EH (cell line): ENCODE measurements at places on chromosomes 16 and 17.
A peak's percentile ranks its signal among the peaks of the same experiment; 100 is the strongest.

GRCh38 chr16:175011-175949 lies 1.2 kb upstream of the HBA1 start:
- DNase-seq = no peak

- DNase-seq = no peak
Measured at GRCh38 chr17:13073018-13073417, 55.2 kb upstream of the ELAC2 start.

DNA sequence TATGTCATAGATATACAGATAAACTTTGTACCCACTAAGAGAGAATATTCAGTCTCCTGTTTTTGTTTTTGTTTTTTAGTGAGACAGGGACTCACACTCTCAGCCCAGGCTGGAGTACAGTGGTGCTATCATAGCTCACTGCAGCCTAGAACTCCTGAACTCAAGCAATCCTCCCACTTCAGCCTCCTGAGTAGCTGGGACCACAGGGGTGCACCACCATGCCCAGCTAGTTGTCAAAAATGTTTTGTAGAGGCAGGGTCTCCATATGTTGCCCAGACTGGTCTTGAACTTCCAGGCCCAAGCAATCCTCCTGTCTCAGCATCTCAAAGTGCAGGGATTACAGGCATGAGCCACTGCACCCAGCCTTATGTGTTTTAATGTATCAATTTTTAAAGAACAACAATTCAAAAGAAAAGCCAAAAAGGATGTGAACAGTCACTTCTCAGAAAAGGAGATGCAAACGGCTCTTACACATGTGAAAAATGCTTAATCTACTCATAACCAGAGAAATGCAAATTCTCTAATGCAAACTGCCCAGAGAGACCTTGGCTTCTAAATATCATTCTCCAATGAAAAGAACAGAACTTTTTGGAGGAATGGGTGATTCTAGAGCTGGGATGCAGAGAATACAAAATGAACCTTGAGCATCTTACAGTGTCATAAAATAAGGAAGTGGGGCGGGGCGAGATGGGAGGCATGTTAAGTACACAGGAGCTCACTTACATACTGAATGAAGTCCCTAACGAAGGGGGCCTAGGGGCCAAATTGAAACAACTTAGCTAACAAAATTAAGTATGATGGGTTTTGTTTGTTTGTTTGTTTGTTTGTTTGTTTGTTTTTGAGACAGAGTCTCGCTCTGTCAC lies 7.3 kb upstream of the CMTM3 start:
- DNase-seq = no peak

- DNase-seq = no peak
Measured at GRCh38 chr16:82658796-82659195, 32.0 kb downstream of the CDH13 start.

DNA sequence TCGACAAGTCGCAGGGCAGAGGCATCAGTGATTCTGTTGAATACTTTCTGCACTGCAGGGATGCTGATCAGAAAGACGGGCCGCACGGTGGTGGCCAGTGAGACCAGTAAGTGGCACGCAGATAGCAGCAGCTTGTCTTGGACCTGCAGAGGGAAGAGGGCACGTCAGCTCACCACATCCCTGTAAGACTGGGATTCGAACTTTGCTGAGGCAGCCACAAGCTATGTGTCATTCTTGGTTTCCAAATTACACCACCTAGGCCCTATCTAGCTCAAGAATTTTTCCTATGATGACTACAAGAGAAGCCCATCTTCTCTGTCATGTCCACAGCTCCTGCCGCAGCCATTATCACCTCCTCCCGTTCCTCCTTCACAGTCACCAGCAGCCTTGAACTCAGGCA lies 49.4 kb upstream of the GSG1L start:
- no peak for DNase-seq

- no peak for DNase-seq
Measured at GRCh38 chr17:7651665-7652387, 1.1 kb downstream of the ATP1B2 start.

DNA sequence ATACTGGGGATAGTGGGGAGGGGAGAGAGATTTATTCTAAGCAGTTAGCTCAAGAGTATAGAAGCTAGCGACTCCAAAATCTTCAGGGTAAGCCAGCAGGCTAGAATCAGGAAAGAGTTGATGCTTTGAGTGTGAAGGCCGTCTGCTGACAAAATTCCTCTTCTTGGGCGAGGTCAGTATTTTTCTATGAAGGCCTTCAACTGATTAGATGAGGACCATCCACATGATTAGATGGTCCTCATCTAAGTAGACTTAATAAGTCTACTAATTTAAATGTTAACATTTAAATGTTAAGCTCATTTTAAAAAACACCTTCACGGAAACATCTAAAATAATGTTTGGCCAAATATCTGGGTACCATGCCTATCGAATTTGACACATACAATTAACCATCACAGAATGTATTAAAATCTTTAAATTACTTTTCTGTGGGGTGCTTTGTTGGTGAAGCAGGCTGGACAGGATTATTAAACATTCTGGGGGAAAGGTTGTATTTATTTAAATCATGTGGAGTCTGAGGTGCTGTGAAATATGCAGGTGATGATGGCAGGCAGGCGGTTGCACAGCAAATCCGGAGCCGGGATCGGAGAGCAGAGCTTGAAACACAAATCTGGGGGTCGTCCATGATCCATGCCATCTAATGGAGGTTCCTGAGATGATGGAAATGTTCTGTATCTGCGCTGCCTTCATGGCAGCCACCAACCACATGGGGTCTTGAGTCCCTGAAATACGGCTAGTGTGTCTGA lies 49.8 kb upstream of the ADORA2B start:
- DNase-seq = no peak

DNA sequence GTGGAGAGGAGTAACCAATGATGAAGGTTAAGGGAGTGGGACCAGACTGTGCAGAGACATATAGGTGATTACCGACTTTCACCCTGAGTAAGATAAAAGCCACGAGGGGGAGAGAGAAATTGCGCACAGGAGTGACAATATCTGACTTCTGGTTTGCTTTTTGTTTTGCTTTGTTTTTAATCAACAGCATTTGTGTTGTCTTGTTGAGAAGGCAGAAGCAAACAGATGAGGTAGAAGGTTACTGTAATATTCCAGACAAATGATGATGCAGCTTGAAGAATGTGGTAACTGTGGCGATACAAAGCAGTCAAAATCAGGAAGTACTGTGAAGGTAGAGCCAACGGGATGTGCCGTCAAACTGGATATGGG lies 7.5 kb downstream of the PELP1 start:
- DNase-seq = no peak

GRCh38 chr17:2755891-2756724 lies 6.7 kb upstream of the CCDC92B start:
- no peak for DNase-seq

- DNase-seq = no peak
Measured at GRCh38 chr16:50434872-50435478, 66.2 kb upstream of the BRD7 start.

DNA sequence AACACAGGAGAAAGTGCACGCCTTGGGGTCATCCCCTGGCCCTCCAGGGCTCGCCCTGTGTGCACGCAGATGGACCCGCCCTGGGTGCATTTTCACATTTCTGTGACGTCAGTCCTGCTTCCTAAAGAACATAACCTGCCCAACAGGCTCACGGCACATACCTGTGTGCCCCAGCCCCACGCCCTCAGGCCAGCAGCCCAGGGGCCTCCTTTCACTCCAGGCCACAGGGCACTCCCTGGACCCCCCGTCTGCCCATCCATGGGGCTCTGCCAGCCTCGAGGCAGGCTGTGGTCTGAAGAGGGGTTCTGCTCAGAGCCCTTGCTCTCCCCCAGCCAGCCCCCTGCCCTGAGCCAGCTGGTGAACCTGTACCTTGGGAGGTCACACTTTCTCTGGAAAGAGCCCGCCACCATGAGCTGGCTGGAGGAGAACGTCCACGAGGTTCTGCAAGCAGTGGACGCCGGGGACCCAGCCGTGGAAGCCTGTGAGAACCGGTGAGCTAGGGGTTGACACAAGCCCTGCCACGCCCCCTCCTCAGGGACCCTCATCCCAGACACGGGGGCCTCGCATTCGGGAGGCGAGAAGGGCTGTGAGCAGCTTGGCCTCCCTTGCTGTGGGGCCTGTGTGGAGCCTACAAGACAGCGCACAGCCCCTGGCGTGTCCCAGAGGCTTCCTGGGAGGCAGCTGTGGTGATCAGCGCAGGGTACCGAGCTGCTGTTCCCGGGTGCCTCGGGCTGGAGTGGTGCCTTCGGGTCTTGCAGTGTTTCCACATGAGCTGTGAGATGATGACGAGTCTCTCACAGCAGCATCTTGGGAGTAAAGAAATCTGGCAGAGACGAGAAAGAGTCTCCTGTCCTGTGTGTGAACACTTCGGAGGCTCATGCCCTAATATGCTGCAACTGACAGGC lies 13.8 kb upstream of the MC1R start:
- DNase-seq = no peak

GRCh38 chr17:50946891-50947781 lies 81.0 kb upstream of the TOB1 start:
- no peak for DNase-seq

GRCh38 chr17:39621523-39622379 lies 5.0 kb upstream of the PPP1R1B start:
- peak; percentile 79 for DNase-seq

DNA sequence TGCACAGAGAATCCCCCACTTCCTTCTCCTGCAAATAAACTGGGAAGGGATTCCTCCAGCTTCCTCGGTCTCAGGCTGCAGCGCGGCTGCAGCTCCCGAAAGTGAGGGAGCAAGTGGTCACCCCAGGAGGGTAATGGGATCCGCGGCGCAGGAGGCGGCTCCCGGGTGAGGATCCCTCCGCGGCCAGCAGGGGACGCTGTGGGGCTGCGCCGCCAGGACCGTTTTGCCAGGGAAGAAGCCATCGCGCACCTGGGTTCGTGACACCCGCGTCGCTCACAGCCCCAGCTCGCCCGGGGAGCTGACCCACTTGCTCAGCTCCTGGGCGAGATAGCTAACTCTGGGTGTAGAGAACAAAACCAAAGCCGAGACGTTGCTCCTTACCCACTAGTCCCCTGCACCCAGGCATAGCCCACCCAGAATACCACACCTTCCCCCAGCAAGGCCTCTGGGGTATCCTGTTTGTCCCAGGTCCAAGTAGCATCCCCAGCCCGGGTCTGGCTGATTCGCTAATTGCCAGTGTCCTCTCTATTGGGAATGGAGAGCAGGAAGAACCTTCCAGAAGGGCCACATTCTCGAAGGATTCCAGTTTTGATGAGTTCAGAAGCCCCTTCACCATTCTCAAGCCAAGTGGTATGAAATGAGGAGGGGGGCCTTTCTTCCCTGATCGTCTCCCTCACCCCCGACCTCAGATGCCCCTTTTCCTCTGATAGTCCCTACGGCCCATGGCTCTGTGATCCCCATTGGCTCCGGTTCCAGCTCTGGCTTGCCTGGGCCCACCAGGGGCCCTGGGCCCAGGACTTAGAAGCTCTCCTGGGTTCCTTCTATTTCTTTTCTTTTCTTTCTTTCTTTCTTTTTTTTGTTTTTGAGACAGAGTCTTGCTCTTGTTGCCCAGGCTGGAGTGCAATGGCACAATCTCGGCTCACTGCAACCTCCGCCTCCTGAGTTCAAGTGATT lies 14.1 kb downstream of the CYGB start:
- peak; percentile 60 for DNase-seq

- DNase-seq = no peak
Measured at GRCh38 chr17:19342611-19343255, 19.8 kb downstream of the B9D1 start.

DNA sequence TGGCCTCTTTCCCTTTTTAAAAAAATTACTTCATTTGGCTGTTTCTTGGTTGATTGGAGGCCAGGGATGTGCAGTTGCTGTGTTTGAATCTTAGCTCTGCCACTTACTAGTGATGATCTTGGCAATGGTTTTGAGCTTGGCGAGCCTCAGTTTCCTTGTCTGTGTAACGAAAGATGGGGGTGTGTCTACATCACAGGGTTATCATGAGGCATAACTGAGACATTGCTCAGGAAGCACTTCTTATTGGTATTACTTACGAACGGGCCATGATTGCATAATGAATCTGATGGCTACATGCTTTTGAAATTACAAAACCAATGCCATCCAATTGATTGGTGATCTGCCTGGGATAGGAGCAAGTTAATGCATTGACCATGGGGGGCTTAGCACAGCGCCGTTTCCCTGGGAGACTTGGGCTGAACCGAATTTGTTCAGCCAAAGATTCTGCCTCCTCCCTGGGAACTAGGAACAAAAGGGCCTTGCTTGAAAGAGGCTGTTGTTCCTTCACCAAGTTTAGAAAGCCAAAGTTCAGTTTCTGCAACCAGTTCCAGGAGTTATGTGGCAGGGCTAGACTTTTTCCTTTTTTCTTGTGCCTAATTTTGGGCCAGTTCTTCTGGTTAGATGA lies 21.9 kb downstream of the CMIP start:
- no peak for DNase-seq

- peak; percentile 12 for DNase-seq
Measured at GRCh38 chr17:59641799-59642484, 22.2 kb downstream of the CLTC start.

- no peak for DNase-seq
Measured at GRCh38 chr17:10773391-10773790, 30.5 kb downstream of the TMEM238L start.

GRCh38 chr17:62388856-62389255 lies 8.5 kb downstream of the EFCAB3 start:
- DNase-seq = no peak

- no peak for DNase-seq
Measured at GRCh38 chr17:82392941-82393340, 21.4 kb downstream of the UTS2R start.

DNA sequence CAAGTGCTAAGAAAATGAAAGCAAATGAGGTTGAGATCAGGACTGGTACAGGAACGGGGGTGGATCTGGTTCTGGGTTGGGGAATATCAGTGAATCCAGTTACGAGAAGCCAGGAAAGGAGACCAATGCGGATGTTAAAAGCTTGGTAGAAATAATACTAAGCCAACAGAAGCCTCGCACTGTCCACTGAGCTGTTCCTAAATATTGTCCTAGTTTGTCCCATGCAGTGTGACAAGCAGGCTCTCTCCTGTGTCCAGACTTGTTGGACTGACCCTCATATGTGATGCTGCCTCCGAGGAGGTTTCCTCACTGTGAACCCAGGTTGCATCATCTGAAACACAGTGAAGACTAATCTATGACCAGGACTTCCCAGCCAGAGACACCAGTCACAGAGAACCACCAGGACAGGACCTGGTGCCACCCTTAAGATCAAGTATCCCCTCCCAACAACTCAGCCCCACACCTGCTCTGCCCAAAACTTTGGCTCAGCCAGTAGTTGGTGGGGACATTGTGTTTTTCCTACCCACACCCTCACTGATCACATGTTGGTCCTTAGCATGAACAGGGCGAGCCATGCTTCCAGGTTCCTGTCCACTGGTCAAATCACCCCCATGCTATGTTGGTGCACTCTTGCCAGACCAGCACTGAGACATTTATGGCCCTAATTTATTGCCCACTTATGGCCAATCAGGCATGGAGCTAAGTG lies 32.7 kb upstream of the SCNN1B start:
- no peak for DNase-seq

DNA sequence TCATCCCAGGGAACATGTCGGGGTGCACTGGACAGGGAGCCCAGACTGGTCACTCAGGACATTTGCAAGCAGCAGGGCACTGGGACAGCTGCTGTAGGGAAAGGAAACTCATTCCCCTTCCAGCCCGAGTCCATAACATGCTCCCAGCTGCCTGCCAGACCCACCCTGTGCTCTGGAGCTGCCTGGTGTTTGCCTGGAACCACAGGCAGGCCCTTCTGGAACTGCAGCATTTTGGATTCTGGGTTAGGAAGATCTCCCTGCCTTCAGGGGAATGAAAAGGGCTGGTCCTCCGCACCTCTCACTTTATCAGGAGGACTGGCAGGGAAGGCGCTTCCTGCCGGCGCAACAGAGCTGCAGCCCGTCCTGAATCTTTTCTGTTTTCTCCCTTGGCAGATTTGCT lies 41.2 kb downstream of the MEAK7 start:
- no peak for DNase-seq
